NCI-H1048 (cell line): ENCODE measurements at places on chromosomes 11 and 22.

DNA sequence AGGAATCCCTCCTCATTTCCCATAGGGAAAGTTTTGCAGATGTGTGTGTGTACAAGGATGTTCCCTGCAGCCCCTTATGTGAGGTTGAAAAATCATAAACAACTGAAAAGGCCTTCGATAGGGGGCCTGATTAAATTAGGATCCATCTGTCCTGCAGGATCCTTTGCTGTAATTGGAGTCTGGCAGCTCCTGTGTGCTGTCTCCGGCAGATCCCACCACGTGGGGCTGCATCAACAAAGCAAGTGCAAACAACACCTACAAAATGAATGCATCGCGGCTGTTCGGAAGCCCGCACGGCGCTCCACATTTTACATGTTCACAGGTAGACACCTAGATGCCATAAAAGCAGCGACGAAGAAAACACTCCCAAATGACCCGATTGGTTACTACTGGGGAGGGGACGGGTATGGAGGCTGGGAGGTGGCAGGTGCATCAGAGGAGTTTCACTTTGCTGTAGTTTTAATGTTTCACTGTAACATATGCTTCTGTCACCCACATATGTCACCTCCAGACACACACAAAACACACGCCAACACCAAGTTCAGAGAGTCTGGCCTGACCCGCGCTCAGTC, 52.2 kb downstream of the NFAM1 start:
- no peak for DNase-seq

- peak; percentile 66 for DNase-seq
These were observed 51.5 kb downstream of the FAM181B start for GRCh38 chr11:82682003-82682751.

GRCh38 chr22:19287076-19287707, 4.3 kb downstream of the CLTCL1 start:
- no peak for DNase-seq

GRCh38 chr11:62147545-62147944, 23.7 kb downstream of the INCENP start:
- DNase-seq = no peak

GRCh38 chr11:62062223-62062861, 61.5 kb upstream of the INCENP start:
- DNase-seq = no peak

DNA sequence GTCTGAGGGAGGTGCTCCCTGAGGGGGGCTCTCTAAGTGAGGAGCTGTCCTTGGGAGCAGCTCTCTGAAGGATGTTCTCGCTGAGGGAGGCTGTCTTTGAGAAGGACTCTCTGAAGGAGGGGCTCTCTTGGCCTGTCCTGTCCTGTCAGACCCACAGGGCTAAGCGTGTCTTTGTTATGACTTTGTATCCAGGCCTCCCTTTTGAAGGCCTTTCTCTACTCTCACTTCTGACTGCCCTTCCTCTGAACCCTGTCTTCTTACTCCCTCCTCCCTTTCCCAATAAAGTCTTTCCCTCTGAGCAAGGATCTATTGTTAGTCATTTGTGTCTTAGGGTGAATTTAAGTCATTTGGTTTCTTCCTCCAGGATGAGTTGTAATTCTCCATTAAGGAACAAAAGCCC, 330.1 kb upstream of the PLET1 start:
- DNase-seq = no peak

- DNase-seq = no peak
These were observed 22.9 kb upstream of the CCDC188 start for GRCh38 chr22:20173772-20174171.

DNA sequence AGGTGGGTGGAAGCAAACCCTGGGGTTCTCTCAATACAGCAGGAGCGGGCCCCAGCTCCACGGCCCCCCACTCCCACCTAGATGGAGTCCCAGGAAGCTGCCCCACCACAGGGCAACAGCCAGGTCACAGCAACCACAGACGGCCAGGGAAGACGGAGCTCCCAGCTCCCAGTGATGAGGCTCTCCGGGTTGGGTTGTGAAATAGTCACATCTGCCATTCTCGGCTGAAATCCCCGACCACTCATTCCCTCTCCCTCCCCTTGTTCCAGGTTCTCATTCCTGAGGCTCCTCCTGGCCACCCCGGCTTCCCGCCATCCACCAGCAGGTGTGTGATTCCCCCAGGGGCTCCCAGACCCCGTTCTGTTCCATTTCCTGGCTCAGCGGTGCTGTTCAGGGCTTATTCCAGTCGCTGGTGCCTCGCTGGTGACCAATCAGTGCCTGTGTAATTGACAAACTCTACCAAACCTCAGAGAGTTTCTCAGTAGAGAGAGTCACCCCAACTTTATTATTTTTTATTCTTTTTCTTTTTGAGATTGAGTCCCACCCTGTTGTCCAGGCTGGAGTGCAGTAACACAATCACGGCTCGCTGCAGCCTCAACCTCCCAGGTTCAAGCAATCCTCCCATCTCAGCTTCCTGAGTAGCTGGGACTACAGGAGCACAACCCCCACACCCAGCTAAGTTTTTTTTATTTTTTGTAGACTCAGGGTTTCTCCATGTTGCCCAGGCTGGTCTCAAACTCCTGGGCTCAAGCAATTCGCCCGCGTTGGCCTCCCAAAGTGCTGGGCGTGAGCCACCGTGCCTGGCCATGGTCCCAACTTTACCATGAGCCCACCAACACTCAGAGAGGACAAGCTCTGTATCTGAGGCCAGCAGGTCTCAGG, 63.2 kb downstream of the SHANK2 start:
- no peak for DNase-seq

- no peak for DNase-seq
These were observed 1.9 kb downstream of the RPLP2 start for GRCh38 chr11:811446-812245.

GRCh38 chr11:18618342-18619025, 15.7 kb downstream of the SPTY2D1 start:
- no peak for DNase-seq

- DNase-seq = no peak
These were observed 401.1 kb downstream of the CTTN start for GRCh38 chr11:70799386-70799785.

DNA sequence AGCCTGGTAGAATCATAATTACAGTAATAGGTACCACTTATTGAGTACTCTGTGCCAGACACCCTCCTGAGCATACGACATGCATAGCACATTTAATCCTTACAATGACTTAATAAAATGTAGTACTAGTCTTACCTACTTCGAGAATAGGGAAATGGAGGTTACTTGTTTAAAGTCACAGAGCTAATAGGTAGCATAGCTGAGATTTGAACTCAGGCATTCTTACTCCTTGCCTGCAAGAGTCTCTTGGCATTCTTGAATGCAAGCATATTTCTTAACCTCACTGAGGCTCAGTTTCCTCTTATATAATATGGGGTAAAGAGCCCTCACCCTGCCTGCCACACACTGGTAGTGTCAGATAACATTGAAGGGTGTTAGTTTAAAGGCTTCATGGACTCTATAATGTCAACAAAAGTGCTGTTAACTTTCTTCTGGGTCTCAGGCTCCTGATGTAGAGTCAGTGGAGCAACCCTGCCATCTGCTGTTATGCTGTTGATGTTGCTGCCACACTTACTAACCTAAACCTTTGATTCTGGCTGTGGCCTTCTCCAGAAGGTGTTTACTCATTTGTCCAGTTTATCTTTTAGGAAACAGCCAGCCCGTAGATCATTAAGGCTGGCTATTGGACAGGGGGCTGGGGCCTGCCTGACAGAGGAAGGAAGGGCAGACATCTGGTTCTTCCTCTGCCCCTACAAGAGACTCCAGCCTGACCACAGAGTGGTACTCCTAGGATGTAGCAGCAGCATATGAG, 18.9 kb downstream of the LIMK2 start:
- DNase-seq = no peak

DNA sequence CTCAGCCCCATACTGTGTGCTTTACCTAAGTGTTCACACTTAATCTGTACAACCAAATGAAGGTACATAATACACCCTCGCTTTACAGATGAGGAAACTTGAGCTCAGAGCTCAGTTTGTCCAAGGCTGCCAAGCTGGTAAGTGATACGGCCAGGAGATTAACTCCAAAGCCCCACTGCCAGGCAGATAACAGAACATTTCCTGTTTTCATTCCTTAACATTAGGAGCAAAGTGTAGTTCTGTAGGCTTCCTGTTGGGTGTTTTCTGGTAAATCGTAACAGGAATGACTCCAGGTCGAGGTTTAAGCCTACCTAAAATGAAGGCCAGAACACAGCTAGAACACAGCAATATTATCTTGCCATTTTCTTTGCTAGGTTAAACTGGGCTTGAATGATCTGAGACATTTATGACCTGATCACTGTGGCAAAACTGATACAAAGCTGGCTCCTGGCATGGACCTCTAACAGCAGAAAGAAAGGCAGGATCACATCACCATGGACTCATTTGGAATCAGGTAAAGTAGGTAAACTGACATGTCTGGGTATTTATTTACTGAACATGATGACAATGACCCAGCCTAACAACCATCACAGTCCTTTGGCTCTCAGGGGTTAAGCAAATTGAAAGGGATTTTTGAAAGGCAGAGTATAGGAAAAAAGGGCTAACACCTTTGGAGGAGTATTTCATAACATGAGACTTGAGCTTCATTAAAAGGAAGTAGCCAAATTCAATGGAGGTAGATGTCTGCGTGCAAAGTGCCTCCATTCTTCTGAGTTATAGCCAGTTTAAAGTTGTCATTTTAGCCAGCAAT, 3.9 kb upstream of the NUP50 start:
- DNase-seq = no peak

DNA sequence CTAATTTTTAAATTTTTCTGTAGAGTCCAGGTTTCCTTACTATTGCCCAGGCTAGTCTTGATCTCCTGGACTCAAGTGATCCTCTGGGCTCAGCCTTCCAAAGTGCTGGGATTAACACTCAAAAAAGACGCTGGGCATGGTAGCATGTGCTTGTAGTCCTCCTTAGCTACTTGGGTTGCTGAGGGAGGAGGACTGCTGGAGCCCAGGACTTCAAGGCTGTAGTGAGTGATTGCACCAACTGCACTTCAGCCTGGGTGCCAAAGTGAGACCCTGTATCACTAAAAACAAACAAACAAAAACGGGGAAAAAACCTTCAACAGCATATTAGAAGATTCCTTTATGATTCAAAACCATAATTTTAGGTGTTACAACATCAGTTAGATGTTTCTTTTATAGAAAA, 44.6 kb downstream of the RSF1 start:
- no peak for DNase-seq

DNA sequence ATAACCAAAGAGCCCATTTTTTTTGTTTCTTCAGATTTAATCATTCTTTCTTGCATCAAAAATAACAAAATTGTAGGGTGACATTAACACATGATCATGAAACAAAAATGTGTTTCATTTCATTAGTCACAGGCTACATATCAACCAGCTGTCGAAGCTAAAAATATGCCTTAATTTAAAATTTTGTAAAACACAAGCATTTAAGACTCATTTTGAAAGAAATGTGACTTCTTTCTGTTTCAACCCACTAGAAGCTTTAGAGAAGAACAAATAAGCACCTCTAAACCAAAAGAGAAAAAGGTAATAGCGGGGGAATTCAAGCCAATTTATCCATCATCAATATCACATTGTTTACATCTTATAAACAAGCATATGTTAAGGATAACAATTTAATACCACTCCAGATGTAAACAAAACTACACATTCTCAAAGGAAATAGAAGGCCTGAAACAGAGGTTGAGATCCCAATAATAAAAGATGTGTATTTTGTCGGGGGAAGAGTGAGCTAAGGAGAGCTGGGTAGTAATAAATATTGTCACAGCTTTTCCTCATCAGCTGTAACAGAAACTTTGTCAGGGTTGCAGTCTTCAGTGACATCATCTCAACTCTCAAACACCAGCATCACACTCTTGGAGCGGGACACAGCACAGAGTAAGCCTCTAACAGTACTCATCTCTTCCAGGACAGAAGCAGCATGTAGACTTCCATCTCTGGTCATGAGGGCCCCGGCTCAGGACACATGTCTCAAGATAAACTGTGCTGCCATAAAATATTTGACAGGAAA, 42.0 kb downstream of the ALG9 start:
- DNase-seq = no peak

DNA sequence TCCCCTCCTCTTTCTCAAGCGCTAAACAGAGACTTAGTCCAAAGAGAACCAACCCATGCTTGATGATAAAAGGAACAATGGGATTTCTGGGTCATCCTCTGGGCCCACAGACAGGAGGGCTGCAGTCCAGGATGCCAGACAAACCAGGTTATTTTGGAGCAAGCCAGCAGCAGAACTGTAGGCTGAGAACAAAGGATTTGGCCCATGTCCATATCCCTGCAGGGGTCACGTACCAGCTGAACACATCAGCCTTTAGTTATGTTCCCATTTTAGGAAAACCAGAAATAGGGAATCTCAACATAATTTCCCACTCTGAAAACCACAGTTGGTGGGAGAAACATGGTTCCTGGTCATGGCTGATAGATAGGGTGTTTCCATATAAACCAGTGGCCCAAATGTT, 533.6 kb upstream of the CADM1 start:
- no peak for DNase-seq

- DNase-seq = no peak
These were observed 83.2 kb upstream of the PITPNB start for GRCh38 chr22:28002181-28002700.

GRCh38 chr11:44309478-44310205, at the start of gene ALX4:
TSS of gene ALX4 (minus strand) at chr11:44310139. CDS start at chr11:44310062, 77 bp downstream.
- DNase-seq = no peak

GRCh38 chr11:384511-384910, 9.5 kb upstream of the PKP3 start:
- DNase-seq = no peak

DNA sequence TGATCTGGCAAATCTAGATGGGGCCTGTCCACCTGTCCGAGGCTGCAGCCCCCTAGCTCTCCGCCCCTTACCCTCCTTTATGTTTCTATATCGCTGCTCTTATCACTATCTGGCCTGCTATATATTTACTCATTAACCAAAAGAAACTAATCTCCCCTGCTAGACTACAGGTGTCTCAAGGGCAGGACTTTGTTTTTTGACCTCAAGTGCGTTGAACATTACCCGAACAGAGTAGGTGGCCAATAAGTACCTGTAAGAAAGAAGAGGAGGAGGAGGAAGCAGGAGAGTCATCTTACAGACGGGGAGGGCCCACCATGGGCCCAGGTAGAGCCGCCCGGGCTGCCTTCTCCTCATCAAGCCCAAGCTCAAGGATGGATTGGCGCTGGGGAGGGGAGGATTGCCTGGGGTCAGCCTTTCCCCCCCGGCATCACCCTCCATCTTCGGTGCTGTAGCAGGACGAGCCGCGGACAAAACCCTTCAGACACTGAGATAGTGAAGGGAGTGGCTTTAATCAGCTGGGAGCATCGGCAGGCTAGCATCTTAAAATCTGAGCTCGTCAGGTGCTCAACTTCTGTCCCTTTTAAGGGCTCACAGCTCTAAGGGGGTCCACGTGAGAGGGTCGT, 1.2 kb upstream of the P2RY6 start:
- no peak for DNase-seq
